ENCODE measurements at places on chromosomes 4 and X.

DNA sequence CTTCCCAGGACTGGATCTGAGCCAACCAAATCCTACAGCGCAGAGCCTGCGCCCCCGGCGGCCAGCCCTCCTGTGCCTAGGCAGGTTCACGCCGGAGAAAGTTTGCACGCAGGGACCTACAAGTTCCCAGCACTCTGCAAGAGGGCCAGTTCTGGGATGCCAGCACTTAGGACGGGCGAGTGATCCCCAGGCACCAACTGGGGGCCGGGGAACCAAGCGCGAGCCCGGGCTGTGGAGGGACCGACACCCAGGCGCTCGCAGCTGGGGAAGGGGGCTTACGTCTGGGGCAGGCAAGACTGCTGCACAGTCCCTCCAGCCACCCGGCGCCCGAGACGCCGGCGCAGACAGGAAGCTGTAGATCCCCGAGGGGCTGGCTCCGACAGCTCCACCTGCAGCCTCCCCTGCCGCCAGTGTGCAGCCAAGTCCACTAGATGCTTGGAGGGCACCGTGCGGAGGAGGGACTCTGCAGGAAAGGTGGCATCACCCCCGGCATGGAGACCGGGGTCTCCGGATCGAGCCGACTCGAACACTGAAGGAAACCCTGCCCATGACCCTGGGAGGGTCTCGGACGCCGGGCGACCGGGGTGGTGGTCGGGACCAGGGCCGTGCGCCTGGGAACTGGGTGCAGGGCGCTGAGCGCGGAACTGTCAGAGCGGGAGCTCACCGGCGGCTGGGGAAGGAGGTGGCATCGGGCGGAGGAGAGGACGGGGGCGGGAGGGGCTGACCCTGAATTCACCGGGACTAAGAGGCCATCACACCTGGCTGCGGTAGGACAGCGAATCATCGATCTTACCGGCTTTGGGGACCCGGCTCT, 566 bp downstream of the CORIN start:
- DNase-seq = no peak

- DNase-seq = peak; percentile 53
Measured at GRCh38 chr4:47926667-47927258, 12.4 kb upstream of the NFXL1 start.

DNA sequence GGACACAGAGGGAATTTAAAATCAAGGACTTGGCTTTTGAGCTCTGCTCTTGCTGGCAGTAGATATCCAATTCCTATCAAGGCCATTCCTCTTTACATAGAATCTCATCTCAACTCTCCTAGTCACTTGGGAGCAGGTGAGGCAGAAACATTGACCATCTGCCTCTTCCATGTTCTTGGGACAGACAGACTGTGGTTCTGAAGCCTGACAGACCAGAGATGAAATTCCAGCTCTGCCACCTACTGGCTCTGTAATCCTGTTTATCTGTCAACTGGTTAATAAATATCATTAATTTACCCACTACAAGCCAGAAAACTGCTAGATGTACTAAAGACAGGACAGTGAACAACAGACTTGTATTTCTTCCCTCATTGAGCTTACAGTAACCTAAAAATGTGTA, 300.8 kb downstream of the ADGRL3 start:
- no peak for DNase-seq

- peak; percentile 34 for DNase-seq
Measured at GRCh38 chr4:147984065-147984777, 252.3 kb downstream of the ARHGAP10 start.

Measured in kidney capillary endothelial cell (primary cell).